ENCODE measurements at places on chromosomes 12 and 14.

DNA sequence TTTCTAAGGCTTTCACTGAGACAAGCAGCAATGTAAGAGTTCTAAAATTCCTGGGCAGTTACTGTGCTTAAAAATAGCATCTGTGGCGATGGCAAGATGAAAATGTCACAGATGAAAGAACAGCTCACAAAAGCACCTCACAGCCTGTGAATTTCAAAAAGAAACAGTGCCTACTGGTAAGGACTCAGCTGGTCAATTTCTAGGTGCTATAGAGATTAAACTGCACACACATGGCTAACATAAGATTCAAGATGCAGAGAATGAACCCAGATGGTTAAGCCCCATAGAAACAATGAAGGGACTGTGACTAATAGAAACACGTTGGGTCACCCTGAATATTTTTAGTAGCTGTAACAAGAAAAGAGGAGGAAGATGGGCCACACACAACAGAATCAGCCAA lies 12.0 kb upstream of the IL26 start:
- no peak for DNase-seq

GRCh38 chr14:66708267-66708666 lies 200.3 kb downstream of the GPHN start:
- DNase-seq: no peak

DNA sequence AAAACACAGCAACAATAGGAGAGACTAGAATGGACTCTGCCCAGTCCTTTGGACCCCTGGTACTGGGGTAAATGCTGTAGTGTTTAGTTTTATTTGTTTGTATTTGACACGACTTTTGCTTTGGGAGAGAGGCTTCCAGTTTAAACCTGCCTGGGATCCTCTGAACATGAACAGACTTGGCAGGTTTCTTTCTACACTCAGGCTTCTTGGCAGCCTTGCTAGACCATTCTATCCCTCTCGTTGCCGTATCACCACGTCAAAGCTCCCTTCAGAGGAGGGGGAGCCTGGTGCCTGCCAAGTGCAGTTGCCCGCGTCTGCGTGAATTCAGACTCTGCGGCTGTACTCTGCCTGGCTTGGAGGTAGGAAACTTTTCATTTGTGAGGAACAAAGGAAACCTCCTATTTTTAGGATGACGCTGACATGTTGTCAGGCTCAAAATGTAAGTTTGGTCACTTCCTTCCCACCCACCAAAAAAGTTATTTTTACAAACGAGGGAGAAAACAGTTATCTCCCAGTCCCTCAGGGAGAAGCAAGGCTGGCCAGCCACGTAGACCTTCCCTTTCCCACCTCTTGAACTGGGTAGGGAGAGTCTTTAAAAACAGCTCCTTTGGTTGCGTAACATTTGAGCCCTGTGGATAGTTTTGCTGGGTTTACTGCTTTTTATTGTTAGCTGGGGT lies 25.9 kb downstream of the CD9 start:
- no peak for DNase-seq

GRCh38 chr12:131770120-131770519 lies 58.1 kb upstream of the MMP17 start:
- DNase-seq: no peak

DNA sequence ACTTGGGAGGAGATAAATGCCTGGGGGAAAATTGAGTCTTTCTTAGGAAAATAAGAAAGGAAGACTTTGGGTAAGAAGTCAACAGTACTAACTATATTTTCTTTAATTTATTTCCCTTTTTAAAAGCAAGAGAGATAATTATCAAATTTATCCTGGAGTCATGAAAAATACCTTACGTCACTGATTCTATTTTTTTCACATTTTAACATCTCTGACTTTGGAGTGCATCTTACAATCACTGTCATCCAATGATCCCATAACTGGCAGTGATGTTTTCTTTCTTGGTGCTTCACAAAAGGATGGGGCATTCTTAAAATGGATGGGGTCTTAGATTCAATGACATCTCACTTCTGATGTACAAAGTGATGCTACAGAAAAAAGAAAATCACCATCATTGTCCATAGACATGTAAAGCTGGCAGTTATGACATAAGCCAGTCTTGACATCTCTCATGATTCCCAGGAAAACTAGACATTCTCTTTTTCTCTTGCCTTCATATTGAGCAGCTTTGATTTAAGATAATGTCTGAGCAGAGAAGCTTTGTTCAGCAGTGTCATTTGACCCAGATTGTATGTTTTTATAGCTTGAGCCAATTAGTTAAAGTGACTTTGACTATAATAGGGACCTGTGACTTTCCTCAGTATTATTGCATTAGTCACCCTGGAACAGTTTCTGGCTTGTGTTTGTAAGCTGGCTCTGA lies 236.2 kb downstream of the EGLN3 start:
- DNase-seq: no peak

DNA sequence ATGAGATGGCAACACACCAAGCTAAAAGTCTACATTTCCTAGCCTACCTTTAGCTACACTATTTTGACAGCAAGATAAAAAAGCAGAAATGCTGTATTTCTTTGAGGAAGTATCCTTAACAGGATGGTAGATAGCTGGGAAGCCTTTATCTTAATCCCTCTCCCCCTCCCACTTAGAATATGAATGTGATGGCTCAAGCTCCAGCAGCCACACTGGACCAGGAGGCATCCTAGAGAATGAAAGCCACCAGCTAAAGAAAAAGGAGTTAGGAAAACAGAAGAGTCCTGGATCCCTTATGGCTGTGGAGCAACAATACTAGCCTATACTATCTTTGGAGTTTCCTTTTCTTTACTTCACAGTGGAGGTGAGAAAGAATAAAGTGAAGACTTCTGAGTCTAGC lies 15.1 kb downstream of the NAP1L1 start:
- DNase-seq: no peak

DNA sequence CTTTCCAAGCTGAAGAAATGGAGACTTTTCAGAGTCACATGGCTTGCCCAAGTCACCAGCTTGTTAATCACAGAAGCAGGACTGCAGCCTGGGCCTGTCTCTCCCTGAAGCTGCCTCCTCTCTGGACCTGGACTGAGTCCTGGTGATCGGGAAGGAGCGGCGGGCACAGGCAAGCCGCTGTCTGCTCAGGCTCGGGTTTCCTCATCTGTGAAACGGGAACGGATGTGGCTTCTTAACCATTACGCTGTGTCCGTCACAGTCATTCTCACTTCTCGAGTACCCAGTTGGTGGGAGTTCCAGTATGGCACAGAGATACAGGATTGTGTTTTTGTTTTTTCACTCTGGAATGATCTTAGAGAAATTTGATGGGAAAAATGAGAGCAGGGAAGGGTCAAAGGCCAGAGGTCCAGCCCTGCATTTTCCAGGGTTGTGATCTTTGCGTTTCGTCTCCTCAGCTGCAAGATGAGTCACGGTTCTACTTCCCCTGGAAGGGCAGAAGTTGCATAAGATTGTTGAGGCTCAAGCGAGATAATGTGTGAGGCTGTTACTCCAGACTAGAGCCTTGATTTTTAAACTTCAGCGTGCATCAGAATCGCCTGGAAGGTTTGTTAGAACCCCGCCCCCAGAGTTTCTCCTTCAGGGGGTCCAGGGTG lies 7.6 kb upstream of the LRTM2 start:
- no peak for DNase-seq

GRCh38 chr14:63760014-63760413 lies 32.1 kb upstream of the SGPP1 start:
- DNase-seq: no peak

DNA sequence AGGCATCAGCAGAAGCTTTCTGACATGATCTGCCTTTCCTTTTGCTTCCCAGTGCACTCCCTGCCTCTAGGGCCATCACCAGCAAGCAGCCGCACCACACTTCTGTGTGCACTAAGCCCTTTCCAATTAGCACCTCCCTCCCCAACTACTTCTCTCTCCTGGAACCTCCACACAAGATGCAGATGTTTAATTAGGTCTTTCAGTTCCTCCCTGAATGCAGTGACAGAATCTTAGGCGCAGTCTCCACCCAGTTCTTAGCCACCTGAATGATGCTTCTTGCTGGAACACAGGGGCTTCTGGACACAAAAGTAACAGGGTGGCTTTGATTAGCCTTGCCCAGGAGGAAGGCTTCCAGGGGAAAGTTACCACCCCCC lies 32.9 kb downstream of the NIN start:
- DNase-seq: no peak

DNA sequence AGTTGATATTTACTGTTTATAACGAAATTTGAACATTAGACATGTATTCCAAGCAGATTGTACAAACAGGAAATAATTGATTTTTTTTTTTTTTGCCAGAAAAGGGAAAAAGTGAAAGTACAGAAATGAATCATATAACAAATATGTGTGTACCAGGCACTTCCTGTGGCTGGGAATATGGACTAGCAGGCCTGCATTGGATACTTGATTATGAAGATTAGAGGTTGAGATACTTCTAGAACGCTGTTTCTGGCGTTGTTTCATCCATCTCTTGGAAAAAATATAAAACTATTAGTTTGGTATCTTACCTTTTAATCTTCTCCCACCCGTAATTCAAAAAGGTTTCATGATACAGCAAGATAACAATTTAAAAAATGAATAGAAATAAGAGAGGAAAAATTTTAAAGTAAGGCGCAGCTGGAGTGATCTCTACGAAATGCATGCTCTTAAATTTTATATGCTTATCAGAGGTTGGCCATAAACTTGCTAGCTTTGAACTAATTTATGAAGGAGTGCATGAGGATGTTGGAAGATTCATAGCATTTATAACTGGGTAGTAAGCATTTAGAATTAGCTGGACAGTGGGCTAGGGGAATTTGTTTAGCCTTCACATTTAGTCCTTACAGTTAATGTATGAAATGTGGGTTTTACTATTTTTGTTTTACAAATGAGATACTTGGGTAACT lies 90.8 kb downstream of the AEBP2 start:
- no peak for DNase-seq

GRCh38 chr12:6076776-6077691 lies 47.4 kb downstream of the VWF start:
- DNase-seq: no peak

DNA sequence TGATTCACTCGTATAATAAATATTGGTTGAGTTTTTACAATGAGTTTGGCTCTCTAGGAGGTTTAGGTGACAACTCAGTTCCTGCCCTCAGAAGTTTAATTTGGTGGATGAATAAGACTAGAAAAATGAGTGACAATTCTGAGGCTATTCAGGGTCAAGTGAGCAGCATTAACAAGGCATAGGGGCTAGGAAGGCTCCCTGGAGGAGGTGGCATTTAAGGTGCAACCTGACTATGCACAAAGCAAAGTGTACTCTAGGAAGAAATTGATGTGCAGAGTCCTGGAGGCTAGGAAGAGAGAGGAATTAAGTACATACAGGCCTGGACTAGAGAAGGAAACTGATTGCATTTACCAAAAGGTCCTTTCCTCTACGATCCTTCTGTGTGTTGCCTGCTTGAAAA lies 440.3 kb downstream of the MED13L start:
- DNase-seq: no peak

All from stimulated activated CD4-positive, alpha-beta T cell treated with anti-CD3 and anti-CD28 coated beads, Interleukin-1b, Interleukin-23, amount 100 ng/mL, for 4 hours (primary cell).